ENCODE measurements at places on chromosomes 2 and 18.
A peak's percentile ranks its signal among the peaks of the same experiment; 100 is the strongest.

DNA sequence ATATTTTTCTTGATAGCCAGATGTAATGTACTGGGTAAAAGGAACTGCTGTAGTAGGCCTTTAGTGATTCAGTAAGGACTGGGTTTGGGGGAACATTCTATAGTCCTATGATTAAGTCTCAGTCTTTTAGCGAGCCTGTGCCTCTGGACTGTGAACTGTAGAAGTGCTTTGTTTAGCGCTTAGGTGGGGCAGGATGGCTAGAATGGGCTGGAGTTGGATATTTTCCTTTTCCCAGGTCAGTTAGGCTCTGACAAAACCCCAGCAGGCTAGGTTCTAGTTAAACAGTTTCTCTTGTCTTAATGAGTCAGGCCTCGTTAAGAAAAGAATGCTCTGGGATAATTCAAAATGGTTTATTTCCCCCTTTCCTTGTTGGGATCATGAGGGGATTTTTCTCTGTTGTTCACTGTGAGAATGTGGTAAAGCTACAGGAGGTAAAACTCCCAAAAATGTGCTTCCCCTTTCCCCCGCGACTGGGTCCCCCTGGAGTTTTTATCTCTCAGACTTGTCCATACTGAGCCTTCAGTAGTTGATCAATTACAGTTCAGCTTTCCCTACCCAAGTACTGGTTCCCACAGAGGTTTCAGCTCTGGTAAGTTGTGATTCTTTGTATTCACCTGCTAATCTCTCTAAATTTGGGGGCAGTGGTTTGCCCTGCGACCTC, 31.5 kb downstream of the EHBP1 start:
- DNase-seq = no peak

DNA sequence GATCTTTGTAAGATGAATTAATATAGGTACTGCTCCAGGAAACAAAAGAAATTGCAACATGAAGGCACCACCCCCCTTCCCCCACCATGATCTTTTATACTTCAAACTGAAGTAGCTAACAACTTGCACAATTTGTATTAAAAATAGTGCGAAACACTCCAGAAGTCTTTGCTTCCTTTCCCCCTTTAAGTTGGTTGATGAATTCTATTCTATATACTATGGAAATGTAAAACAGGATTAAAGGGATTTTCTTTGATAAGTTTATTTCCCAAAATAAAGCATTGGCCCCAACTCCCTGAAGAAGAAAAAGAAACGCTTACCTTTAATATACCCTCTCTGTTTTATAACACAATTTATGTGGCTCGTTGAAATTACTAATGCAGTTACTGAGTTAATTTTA, 227.1 kb downstream of the ARHGAP15 start:
- DNase-seq = no peak

GRCh38 chr18:77346208-77346810, 96.7 kb downstream of the GALR1 start:
- no peak for DNase-seq

DNA sequence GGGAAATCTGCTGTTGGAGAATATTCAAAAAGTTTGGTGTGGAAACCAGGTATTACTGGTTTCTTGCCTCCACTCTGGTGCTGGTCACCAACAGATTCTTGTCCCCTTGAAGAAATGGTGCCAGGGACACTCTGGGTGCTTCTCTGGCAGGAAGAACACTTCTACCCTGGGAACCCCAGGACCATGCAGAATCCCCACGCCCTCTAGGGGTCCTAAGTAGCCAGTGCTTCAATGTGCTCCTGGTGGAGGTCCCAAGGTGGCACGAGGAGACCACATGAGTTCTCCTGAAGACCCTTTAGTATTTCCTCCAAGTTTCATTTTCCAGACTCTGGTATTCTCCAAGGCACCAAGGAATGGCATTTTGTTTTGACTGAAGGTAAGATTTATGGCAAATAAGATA, 380.6 kb downstream of the TSN start:
- DNase-seq = no peak

- DNase-seq = no peak
Measured at GRCh38 chr18:23578891-23579653, 7.2 kb downstream of the NPC1 start.

GRCh38 chr18:41992703-41993102, 37.7 kb downstream of the PIK3C3 start:
- no peak for DNase-seq

GRCh38 chr2:177056481-177056929, 156.1 kb upstream of the HNRNPA3 start:
- no peak for DNase-seq

DNA sequence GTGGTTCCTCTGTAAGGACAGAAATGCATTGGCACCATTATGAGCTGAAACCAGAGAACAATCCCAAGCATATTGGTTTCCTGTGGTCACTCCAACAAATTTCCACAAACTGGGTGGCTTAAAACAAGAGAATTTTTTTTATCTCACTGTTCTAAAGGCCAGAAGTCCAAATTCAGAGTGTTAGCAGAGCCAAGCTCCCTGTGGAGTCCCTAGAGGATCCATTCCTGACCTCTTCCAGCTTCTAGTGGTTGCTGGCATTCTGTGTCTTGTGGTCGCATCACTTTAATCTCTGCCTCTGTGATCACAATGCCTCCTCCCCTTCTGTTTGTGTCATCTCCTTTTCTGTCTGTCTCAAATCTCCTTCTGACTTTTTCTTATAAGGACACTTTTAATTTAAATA, 380.3 kb downstream of the NYAP2 start:
- DNase-seq = peak; percentile 47

- no peak for DNase-seq
Measured at GRCh38 chr2:235954281-235954680, 213.9 kb downstream of the GBX2 start.

GRCh38 chr2:151097128-151097527, 164.5 kb downstream of the RBM43 start:
- no peak for DNase-seq

DNA sequence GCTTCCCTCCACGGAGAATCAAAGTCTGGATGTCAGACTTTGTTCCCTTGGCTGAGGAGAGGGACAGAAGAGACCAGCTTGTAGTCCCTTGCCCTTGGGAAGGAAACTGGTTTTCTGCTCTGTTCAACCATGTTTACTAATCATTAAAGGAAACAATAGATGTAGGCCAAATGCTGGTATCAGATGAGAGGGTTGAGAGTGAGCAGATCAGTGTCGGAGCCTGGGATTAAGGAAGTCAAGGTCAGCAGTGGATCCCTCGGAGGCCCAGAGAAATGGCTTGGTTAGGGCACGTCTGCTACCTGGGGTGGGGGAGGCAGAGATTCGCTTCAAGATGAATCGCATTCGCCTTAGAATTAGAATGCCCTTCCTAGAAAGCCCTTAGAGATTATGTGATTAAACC, 109.1 kb downstream of the MYCN start:
- DNase-seq = no peak

GRCh38 chr2:139099721-139100120, 319.5 kb upstream of the NXPH2 start:
- no peak for DNase-seq

Data from GM04503 (cell line).